ENCODE measurements at places on chromosomes 2 and 18.

DNA sequence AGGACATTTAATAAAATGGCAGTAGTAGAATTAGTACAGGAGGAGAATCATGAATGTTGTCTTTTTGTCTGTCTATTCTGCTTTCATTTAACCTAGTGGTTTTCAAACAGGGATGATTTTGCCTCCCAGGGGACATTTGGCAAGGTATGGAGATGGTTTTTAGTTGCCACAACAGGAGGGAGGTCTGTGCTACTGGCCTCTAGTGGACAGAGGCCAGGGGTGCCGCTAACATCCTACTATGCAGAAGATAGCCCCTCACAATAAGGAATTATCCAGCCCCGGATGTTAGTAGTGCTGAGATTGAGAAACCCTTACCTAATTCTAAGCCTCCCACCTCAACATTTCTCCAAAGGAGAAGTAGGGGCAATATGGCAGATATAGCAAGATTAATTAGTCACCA is 18.3 kb downstream of the FASTKD2 start:
- ATAC-seq = no peak

DNA sequence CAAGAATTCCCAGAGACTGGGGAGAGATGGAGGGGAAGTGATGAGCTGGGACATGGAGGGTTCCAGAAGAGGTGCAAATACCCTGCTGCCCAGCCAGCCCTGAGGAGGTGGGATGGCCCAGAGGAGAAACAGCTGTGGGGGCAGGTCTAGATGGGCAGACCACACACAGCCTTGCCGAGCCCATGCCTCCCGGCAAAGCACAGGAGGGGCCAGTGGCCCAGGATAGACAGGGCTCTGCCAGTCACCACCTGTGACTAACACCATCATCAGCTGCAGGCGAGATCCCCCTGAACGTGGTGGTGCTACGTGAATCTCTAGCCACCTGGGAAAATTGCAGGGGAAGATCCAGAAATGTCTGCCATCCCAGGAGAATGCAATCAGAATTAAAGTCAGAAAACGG is 39.4 kb downstream of the SCTR start:
- ATAC-seq = no peak

- peak; percentile 40 for ATAC-seq
Observed at GRCh38 chr2:234690569-234691213, 193.8 kb upstream of the ARL4C start.

GRCh38 chr2:129379411-129379810 is 600.1 kb upstream of the RAB6C start:
- ATAC-seq = no peak

- ATAC-seq = no peak
Observed at GRCh38 chr2:30106543-30106942, 40.3 kb upstream of the YPEL5 start.

- no peak for ATAC-seq
Observed at GRCh38 chr18:52963481-52963880, 623.5 kb downstream of the DCC start.

DNA sequence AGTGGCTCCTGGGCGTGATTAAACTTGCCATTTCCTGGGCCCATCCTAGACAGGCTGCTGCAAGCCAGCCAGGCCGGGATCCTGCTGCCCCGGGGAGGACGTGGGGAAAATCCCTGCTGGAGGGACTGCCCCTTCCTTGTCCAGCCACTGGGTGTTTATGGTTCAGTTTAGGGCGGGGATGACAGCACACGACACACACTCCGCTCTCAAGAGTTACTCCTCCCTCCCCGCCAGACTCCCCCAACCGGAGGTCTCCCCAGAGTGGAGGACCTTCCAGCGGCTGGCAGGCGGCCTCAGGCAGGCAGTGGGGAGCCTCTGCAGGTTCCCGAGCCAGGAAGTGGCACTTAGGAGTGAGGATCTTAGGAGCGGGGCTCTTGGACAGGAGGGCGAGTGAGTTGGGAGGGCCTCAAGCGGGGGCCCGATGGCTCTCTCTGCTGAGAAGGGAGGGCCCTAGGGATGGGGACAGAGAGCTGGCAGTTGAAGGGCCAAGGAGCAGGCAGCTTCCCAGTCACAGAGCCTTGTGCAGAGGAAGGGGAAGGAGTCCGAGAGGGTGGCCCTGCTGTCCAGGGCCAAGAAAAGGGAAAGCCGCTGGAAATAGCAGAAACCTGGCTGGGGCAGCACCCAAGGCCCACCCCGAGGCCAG is 5.7 kb upstream of the GPR35 start:
- ATAC-seq = peak; percentile 67

GRCh38 chr18:23307567-23308295 is 145.4 kb upstream of the RIOK3 start:
- ATAC-seq = peak; percentile 80

- no peak for ATAC-seq
Observed at GRCh38 chr2:36407413-36407812, 51.8 kb downstream of the CRIM1 start.

GRCh38 chr18:60500960-60501359 is 128.4 kb upstream of the MC4R start:
- no peak for ATAC-seq

GRCh38 chr2:103875131-103875530 is 978.8 kb upstream of the POU3F3 start:
- no peak for ATAC-seq

DNA sequence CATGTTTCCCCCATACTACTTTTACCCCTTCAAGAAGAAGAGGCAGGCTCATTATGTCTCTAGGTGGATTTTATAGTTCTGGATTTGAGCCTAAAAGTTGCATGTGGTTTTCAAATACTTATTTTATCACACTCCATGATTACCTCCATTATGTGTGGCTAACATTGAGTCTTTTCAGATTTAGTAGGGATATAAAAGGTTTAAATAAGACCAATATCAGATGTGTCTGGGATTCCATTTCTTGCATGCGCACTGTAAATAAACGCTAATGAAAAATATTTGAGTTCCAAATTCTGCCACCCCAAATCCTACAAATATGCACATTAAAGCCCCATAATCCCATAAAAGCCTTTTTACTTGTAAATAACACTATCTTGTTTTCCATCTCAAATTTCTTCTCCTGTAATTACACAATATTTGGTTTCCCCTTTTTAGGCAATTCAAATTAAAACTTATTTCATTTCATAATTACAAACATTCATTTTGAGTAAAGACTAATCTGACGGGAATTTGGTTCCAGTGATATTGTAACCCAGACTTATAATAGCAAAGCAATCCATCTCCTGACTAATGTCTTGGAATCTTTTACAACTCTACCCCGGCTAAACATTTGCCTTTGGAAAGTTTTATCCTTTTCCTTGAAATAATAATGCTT is 600.0 kb downstream of the SLC4A3 start:
- no peak for ATAC-seq

DNA sequence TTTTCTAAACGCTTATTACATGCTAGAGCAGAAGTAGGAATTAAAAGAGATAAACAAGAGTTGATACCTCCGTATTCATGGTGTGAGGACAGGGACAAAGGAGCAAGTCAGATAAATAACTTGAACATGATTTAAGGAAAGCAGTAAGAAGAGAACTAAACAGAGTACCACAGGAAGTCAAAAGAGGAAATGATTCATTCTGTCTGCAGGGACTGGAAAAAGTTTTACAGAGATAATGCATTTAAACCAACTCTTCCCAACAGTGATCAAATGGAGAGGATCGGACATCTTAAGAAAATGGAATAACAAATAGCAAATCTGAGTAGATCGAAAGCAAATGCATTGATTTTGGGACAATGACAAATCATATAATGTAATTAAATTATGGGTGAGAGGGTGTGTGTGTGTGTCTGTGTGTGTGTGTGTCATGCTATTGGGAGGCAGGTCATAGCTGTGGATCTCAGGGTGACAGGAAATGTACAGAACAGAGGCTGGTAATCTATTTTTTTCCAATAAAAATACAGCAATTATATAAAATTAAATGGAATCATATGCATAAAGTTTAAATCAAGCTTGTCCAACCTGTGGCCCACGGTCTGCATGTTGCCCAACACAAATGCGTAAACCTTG is 113.4 kb downstream of the MC4R start:
- ATAC-seq = no peak

- peak; percentile 39 for ATAC-seq
Observed at GRCh38 chr2:191617575-191617974, 60.4 kb upstream of the NABP1 start.

DNA sequence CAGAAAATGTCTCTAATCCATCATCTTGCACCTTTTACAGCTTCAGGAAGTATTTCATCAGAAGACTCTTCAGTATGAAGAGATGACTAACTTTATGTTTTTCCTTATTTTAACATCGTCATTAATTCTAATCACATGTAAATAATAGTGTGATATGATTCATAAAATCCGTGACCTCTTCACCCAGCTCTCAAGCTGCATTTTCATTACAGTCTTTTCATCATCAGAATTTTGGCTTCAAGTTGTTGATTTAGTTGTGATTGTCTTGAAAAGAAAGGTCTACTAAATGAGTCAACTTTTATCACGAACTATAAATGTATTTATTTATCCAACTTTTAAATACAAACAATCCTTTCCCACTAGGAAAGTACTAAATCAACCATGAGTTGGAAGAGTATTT is 410.3 kb downstream of the LRP1B start:
- ATAC-seq = peak; percentile 41

All from esophagus mucosa (tissue), 1 donor.